ENCODE measurements at places on chromosomes 5 and 9. TPM values are rescaled to one million over a fixed set of nuclear protein-coding genes. Genes with fewer than 3 reads are reported as not detected.

Gene C5orf58
- total RNA-seq, result under 0.01 TPM

Gene AJM1
- total RNA-seq, result 1.4 TPM

Gene IL4
- total RNA-seq, result not detected

Gene TAF11L13
- not detected for total RNA-seq

Gene C9orf43
- total RNA-seq, result 0.43 TPM

Gene GABRA1
- total RNA-seq, result not detected

Gene ZER1
- 35.0 TPM for total RNA-seq

Gene DENND1A
- total RNA-seq, result 25.5 TPM

Gene SLC6A19
- not detected for total RNA-seq

Gene SYNPO
- total RNA-seq, result 7.9 TPM

Gene HTR4
- total RNA-seq, result not detected

Gene ACOT12
- 0.57 TPM for total RNA-seq

Gene P4HA2
- total RNA-seq, result 168 TPM

Gene TMEM174
- not detected for total RNA-seq

Gene CD14
- 1.3 TPM for total RNA-seq

Gene TEK
- 1.8 TPM for total RNA-seq

Gene ECPAS
- total RNA-seq, result 117 TPM

Gene KCTD16
- 1.1 TPM for total RNA-seq

Gene OR1Q1
- total RNA-seq, result not detected

Gene FCN2
- total RNA-seq, result not detected

Gene PCYOX1L
- total RNA-seq, result 7.0 TPM

Data from placental pericyte (primary cell).